ENCODE measurements at places on chromosomes 5 and 9. TPM values are rescaled to one million over a fixed set of nuclear protein-coding genes. Genes with fewer than 3 reads are reported as not detected.

The RLN1 gene
- total RNA-seq: 0.25 TPM

The LRRC70 gene
- 24.0 TPM for total RNA-seq

The PPP1R2B gene
- total RNA-seq: 0.16 TPM

The IL4 gene
- not detected for total RNA-seq

The KIF12 gene
- total RNA-seq: not detected

All from bladder microvascular endothelial cell (primary cell).